Activated T-helper 1 cell treated with anti-CD3 and anti-CD28 coated beads, Interleukin-2, amount 50 U/mL, for 16 hours (primary cell): ENCODE measurements at places on chromosomes 4 and X.

DNA sequence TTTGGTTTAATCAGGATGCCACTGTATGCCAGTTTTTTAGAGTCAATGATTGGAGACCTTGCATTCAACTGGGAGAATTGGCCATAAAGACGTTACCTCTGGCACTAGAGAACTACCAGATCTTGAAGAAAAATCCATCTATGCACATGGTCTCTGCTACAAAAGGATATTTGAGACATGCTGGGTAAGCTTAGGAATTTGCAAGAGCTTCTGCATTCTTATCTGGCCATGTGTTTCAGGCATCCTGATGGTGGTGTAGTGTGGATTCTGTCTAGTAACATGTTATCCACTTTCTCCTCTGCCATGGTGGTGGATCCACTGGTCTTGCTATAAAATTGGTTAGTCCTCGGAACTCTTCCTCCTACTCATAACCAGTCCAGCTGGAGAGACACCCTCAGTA lies 185.3 kb upstream of the WDFY3 start:
- no peak for DNase-seq

- DNase-seq: no peak
Observed at GRCh38 chr4:86955888-86956451, 21.2 kb downstream of the AFF1 start.

DNA sequence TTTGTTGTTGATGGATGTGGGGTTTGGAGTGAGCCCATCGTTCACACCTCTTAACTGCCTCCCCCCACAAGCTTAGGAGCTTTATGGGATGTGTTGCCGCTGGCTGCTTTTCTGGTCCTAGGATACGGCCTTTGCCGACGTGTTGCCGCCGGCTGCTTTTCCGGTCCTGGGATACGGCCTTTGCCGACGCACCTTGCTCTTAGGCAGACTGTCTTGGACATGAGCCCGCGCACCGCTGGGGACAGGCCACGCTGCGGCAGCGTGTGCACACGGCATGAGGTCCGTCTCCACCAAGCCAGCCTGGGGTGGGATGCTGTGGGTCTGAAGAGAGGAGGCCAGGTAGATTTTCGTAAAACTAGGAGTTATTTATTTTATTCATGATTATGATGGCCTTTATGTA lies 14.2 kb downstream of the RGS12 start:
- DNase-seq: no peak

DNA sequence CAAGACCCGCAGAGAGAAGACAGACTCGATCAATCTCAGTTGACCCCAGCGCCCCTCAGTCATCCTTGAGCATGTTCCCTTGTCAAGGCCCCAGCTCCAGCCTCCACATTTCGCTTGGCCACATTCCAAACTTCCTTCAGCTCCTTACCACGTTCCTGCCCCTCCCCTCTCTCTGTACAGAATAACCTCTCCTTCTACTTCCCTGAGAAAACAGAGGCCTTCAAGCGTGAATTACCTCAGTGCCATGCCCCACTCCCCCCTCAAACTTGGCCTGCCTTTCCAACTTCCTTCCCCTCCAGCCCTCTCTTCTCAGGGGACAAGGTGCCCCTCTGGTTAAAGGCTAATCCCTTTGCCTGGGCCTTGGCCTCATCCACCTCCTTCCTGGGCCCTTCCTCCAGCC lies 3.2 kb upstream of the RIPPLY1 start:
- DNase-seq: no peak

- DNase-seq: no peak
Observed at GRCh38 chrX:129779086-129779672, 570 bp upstream of the SASH3 start.

DNA sequence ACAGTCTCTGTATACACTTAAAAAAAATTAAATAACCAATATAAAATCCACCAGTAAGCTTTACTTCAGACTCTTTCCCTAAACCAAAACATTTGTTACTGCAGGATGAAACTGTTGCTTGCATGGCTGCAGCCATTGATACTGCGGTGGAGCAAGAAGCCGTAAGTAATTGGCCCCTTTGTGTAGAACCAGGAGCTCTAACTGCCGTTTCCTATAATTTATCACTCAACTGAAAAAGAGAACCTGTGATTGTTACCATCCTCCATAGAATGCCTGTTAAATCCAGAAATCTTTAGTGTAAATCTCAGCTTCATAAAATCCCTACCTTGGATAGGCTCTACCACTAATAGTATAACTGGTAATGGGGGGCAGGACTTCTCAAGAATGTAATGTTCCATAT lies 62.6 kb downstream of the KIF4A start:
- no peak for DNase-seq

DNA sequence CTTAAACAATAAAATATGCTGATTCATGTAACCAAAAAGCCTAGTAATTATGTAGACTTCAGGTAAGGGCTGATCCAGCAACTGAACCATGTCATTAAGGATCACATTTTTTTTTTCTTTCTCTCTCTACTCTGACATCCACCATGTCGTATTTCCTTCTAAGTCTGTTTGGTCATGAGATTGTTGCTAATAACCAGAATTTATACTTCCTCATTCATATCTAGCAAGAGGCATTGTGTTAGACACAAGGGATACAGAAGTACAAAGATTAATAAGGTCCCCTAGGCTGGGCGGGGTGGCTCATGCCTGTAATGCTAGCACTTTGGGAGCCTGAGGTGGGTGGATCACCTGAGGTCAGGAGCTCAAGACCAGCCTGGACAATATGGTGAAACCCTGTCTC lies 24.1 kb downstream of the PHEX start:
- no peak for DNase-seq

GRCh38 chr4:140790171-140790570 lies 34.0 kb upstream of the TBC1D9 start:
- no peak for DNase-seq

- no peak for DNase-seq
Observed at GRCh38 chr4:38621028-38621684, 42.8 kb upstream of the KLF3 start.

DNA sequence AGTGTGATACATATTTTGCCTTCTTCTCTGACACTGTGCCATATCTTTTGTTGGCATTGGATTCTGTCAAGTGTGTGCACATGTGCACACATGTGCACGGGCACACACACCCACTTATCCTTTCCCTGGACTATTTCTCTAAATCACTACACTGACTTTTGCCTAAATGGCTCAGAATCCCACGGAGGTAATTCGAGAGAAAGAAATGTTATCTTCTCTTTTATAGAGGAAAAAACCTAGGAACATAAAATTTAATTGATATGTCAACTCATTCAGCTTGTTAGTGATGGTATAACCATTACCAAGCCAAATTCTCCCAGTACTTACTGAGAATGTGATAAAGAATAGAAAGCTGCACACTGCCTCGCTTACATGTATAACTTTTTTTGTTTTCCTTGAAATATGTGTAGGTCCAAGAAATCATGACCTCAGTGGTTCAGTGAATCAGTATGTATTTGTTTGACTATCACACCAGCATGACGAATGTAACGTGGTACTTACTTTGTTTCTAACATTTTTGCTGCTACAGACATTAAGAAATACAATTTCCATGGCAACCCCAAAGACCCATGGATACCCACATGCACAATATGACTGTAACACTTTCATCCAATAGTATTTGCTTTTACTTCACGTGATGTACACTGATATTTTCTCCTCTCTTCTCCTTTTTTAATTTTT lies 163.0 kb downstream of the PCDH7 start:
- no peak for DNase-seq

DNA sequence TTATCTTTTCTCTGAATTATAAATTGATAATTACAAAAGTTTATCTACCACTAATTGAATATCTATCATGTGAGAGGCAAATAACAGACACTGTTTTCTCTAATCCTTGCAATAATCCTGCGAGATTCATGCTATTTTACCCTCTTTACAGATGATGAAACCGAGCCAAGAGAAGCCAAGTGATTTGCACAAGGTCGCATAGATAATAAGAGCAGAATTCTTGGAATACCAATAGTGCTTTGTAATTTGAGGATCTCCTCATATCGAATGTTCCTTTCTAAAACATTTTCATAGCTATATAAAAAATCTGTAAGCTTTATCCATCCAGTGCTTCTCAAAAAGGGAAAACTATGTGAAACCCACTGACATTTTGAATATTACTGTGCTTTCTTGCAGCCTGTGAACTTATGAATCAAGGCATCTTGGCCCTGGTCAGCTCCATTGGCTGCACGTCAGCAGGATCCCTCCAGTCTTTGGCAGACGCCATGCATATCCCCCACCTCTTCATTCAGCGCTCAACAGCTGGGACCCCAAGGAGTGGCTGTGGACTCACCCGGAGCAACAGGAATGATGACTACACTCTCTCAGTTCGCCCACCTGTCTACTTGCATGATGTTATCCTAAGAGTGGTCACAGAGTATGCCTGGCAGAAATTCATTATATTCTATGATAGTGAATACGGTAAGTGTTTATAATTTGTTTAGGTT lies 743.8 kb upstream of the ATOH1 start:
- no peak for DNase-seq

DNA sequence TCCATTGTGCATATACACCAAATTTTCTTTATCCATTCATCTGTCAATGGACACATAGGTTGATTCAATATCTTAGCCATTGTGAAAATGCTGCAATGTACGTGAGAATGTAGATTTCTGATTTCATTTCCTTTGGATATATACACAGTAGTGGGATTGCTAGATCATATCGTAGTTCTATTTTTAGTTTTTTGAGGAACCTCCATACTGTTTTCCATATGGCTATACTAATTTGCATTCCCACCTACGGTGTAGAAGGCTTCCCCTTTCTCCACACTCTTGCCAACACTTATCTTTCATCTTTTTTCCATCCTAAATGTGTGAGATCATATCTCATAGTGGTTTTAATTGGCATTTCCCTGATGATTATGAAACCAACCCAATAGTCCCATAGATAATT lies 43.4 kb downstream of the ING2 start:
- no peak for DNase-seq

DNA sequence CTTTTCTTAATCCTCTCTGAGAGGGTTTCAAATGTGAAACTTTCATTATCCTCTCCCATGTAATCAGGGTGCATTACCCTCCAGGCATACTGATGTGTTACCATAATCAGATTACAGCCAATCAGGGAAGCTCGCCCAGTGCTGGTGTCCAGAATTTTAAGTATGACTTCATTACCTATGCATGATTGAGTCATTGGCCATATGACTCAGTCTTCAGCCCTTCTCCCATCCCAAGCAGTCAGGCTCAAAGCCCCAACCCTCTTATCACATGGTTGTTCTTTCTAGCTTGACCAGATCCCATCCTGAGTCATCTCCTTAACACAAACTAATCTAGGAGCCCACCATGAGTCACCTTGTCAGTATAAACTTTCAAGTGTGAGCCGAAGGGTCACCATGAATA lies 1668.1 kb upstream of the AGA start:
- no peak for DNase-seq

DNA sequence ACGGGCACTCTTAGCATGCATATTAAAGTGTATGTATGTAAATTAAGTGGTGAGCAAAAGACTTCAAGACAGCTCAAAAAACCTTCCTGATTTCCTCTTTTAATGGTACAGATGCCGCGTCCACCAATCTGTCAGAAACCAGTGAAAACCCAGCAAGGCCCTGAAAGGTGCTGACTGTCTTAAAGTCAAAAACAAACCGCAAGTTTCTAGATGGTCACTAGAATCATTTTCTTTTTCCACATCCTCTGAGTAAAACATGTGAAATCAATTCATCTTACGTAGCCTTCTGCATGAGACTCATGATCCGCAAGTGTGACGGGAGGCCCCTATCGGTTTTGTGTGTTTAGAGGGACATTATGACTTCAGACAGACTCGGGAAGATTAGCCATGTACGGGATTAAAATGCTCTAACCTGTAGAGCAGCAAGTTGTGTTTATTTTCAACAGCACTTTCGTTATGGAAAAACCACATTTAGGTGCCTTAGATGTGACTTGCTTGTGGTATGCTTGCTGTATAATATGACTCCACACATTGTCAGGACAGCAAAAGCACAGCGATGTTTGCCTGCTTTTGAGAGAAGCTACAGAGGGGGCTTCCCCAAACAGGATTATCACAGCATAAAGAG lies 88.2 kb upstream of the STS start:
- DNase-seq: no peak

DNA sequence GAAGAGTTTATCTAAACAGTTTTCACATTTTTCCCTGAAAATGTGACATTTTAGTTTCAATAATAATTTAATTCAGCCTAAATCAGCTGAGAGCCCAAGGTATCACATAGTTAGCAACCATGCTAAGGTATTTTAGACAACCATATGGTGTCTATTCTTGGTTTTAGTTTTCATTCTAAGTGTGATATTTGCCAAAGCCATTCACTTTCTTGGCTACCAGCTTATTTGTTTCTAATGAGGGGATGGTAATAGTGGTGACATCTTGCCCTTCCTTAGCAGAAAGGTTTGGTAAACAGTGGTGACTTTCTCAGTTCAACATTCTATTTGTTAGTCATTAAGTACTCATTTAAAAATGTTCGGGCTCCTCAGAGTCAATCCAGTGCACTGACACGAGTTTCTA lies 854.9 kb upstream of the HTR2C start:
- DNase-seq: no peak

DNA sequence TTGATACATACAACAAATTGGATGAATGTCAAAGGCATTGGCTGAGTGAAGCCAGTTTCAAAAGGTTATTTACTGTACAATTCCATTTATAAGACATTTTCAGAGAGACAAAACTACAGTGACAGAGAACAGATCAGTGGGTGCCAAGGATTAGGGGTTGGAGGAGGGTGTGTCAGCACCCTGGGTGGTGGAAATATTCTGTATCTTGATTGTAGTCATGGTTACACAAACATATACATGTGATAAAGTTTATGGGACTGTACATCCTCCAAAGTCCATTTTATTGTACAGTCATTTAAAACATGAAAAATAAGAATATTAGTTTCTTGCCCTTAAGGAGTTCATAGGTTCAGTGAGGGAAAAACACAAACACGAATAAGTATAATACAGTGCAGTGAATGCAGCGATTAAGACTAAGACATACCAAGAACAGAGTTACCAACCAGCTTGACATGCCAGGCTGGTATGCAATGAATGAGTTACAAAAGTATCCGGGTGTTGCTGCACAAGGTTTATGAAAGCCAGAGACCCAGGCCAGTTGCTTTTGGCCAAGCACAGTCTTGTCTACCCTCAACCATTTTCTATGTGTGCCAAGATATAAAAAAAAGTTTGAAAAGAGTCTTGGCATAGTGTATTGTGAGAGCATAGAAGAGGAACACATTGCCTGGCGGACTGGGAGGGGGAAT lies 123.6 kb downstream of the MSL3 start:
- DNase-seq: no peak

DNA sequence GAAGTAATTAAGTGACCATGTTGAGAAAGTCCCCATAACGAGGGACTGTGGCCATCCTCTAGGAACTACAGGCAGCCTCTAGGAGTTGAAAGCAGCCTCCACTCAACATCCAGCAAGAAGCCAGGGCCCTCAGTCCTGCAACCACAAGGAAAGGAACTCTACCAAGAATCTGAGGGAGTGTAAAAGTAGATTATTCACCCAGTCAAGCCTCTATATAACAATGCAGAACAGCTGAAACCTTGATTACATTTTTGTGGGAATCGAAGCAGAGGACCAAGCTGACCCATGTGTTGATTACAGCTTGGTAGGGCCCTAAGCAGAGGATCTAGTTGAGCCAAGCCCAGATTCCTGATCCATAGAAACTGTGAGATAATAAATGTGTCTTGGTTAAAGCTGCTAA lies 17.1 kb downstream of the RPS6KA6 start:
- no peak for DNase-seq
